ENCODE measurements at places on chromosomes 2 and 18.

- DNase-seq, result no peak
Measured at GRCh38 chr2:158998551-158999248, 30.3 kb downstream of the TANC1 start.

GRCh38 chr18:58049000-58049688 is 5.1 kb downstream of the NEDD4L start:
- DNase-seq, result no peak

DNA sequence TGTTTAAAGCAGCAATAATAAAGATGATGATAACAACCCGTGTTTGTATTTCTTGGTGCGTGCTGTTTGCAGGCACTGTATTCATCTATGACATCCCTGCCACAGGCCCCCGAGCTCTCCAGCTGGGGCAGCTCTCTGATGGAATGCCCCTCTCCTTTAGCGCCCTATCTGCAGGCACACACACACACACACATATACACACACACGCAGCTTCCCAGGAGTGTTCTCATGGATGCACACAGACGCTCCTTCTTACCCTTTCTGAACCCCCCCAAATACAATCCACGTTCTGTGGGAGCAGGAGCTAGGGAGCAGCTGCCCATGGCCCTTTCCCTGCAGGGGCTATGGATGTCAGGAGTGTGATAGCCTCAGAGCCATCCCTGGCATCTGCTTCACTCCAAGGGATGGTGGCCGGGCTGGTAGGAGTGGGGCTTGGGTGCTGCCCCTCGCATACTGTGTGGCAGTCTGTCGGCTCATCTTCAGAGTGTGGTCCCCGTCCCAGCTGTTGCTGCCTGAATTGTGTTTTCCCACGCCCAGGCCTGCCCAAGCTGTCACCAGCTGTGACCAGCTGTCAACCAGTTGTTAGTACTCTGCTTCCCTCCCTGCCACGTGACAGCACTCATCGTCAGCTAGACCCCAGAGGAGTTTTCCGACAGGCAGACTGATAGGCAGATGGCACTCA is 50.8 kb upstream of the MYCN start:
- DNase-seq, result no peak

DNA sequence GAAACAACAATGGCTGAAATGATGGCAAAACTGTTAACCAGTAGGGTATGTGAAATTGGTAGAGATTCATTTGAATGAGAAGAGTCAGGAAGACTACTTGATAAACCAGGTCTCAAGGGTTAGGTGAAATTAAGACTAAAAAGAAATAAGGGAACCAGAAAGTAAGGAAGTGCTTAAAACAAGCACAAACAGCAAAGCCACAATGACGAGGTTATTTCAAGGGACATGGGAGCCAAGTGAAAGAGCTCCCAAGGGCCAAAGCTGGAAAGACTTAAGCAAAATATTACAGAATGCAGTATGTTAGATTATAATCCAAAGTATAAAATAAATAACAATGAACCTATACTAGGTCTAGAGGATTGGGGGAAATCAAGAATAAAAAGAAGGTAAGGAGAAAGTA is 19.3 kb upstream of the CD302 start:
- no peak for DNase-seq

DNA sequence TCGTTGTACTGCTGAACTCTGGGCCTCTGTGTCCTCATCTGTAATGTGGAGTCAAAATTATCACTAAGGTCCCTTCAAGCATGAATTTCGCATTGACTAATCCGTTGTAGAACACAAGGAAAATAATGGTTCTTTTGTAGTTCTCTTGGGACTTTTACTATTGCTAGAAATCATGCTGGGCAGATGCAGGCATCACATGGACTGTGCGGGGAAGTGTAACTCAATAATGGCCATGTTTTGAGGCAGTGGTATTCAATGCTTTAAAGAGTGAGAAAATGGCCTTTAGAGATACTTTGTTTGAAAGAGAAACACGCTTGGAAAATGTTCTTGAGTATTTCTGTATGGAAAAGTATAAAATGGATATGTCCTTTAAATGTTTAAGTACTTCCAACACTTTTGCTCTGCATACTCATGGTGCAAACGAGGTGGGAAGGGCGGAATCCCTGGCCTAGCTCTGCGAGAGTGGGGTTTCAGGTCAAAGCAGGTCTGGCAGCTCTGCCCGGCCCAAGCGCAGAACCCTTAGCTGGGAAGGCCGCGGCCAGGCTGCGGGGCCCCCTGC is 117.3 kb upstream of the MSTN start:
- DNase-seq, result no peak

GRCh38 chr2:196233021-196233804 is 61.8 kb upstream of the STK17B start:
- peak; percentile 69 for DNase-seq

DNA sequence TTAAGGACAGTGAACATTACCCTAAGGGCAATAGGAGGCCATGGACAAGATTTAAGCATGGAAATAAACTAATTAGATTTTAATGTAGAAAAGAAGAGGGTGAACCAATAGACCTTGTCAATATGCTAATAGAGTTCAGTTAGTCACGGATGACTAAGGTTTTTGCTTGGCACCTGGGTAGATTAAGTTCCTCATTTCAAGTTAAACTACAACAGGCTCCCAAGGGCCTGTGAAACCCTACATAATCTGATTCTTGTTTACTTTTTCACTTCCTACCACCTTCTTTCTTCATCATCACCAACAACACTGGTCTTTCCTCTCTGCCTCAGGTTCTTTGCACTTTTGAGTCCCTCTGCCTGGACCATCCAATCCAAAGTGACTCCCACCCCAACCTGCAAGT is 14.8 kb downstream of the SP110 start:
- no peak for DNase-seq

All from GM04503 (cell line).